Vagina (tissue), 2 donors: ENCODE measurements at places on chromosomes 3 and 15.
A peak's percentile ranks its signal among the peaks of the same experiment; 100 is the strongest.

- DNase-seq = no peak
These were observed 456.9 kb upstream of the UBE2E2 start for GRCh38 chr3:22746221-22746620.

DNA sequence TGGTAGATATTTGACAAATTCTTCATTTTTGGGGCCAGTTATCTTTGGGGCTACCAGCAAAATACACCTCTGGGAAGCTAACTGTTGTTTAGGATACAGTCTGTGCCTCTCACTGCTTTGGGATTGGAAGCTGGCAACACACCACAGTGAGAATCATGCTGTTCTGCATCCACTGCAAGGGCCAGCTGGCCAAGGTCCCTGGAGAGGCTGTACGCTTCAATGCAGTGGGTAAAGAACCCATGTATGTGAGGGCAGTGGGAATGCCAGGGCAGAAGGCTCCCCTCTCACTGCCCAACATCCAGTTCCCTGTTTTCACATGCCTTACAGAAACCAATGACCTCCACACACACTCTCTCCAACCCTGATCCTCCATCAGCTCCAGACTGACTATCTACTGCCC is 20.1 kb downstream of the ZDHHC3 start:
- no peak for DNase-seq

DNA sequence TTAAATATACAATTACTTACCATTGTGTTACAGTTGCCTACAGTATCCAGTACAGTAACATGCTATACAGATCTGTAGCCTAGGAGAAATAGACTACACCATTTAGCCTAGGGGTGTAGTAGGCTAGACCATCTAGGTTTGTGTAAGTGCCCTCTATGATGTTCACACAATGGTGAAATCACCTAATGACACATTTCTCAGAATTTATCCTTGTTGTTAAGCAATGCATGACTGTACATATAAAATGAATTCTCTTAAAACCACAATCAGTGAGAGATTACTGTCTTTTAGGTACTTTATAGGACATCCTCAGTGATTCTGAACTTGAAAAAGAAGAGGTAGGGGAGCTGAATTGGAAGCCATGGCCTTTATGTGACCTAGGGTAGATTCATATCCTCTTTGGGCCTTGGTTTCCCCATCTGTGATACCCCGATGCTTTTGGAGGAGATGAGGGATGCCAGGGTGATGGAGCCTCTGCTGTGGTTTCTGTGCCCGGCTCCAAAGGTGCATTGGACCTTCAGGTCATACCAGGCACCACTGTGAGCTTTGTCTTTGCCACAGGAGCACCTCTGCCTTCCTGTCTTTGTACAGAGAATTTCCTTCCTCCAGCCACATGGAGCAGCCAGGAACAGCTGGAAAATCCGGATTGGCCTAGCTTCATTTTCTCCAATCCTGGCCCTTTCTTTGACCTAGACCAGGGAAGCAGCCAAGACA is 51.9 kb upstream of the FLNB start:
- no peak for DNase-seq

GRCh38 chr3:5202222-5202621 is 14.7 kb downstream of the EDEM1 start:
- no peak for DNase-seq

DNA sequence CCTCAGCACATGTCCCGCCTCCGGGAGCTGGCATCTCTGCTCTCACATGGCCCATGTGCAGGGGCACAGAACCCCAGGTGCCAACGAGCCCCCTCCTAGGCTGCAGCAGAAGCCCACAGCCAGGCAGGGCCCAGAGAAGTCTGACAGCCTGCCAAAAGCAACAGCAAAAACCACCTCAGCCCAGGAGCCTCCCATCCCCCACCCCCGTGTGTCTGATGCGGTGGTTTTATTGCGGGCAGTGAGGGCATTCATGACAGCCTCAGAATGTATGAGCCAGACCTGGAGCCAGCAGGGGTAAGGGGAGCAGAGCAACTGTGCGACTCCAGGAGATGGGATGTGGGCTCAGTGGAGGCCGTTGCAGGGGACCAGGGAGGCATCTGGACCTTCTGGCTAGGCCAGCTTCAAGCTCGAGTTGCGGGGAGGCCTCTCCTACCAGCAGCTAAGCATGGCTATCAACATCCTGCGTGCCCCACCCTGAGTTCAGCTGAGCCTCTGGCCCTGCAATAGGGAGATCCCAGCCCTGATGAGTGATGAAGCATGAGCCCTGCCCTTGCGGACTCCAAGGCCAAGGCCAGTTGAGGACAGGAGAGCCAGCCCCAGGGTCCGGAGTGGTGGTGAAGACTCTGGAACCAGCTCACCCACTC is 52.5 kb downstream of the CYP11A1 start:
- no peak for DNase-seq

DNA sequence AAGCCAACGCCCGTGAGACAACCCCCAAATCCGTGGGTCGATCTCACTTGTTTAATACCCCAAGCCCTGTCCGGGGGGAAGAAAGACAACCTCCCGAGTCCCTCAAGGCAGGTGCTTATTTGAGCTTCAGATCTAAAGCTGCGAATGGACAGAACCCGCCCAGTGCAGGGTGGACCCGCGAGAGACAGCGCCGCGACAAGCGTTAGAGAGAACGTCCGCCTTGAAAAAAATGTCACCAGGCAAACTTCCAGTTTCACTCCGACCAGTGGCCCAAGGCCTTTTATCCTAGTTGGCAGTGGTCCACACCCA is 740 bp upstream of the OXSR1 start:
- DNase-seq = no peak

DNA sequence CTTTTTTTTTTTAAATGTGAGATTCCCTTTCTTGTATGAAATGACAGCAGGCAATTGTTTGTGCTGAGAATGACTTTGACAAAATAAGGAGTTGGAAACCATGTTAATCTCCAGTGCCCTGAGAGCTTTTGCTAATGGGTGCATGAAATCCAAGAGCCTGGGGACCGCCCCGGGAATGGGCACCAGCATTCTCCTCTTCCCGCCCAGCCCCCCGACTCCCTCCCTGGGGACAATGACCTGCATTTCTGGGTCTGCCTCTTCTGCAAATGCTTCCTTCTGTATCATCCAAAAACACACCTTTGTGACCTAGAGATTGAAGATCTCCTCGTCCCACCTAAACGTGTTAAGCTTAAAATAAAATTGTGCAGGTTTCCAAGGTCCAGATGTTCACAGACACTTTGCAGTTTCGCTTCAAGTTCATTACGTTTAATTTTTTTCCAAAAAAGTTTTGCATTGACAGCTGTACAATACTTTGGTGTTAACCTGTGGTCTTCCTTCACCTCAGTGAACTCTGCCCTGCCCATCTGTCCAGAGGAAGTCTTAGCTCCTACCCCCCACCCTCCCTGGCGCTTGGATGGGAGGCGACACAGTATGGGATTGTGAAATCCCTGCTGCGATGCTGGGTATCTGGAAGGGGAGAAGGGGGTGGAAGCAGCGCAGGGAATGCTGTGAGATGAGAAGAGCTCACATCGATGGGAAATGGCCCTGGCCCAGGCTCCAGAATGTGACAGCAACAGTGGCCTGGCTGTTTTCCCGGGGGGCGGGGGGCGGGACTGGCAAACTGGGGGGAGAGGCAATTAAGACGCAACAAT is 50.1 kb downstream of the TLE3 start:
- DNase-seq = no peak

DNA sequence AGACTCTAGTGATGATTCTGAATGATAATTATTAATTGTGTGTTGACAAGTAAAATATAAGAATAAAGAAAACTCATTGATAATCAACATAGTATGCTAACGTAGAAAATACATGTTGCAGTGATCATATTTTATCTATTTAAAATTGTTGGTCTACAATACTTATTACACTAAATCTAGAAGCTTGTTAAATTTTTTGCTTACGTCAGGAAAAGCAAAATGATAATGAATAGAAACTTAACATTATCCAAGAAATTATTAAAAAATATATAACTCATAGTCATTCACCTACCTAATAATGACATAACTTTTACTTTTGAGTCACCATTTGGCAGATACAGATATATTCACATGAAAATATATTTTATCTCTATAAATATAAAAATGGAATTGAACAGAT is 984.1 kb downstream of the PLOD2 start:
- DNase-seq = no peak

DNA sequence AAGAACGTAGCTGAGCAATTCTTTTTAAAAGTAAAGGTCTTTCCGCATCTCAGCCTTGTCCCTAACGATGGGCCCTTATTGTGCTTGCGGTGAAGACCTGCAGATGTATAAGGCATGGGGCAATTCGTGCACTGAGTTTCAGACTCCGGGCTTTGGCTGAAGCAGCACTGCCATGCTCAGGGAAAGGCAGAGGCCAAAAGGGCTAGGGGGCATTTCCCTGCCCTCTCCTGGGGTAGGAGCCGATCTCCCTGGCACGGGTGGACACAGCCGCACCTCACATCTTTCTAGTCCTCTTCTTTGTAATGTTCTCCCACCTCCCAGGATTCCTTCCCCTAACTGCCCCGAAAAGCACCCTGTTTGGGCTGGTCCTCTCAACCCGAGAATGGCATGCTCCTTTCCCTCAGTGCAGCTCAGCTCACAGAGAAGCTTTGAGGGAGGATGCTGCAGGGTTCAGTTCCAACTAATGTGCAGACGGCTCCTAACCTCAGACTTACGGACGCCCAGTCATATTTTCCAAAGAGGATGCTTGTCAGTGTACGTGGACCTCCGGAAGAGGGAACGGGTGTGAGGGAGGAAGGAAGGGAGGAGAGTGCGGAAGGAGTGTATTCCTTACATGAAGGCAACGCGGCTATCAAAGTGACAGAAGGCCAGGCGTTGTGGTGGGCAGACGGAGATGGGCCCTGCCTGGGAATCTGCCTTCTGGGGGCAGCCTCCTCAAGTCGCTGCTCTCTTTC is 61.2 kb downstream of the SYNM start:
- DNase-seq = peak; percentile 95

GRCh38 chr3:172274906-172275305 is 173.3 kb downstream of the GHSR start:
- DNase-seq = no peak

DNA sequence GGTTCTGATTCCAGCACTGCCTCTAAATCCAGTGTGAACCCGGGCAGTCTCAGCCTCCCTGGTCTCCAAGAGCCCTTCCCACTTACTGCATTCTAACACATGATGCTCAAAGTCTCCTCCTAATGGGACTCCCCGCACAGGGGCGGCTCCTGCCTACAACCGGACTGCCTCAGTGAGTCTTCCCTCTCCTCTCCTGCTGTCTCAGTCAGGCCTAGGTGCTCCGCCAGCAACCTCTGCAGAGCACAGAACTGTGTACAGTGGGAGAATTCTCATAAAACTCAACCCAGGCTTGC is 28.9 kb downstream of the TBC1D2B start:
- no peak for DNase-seq

DNA sequence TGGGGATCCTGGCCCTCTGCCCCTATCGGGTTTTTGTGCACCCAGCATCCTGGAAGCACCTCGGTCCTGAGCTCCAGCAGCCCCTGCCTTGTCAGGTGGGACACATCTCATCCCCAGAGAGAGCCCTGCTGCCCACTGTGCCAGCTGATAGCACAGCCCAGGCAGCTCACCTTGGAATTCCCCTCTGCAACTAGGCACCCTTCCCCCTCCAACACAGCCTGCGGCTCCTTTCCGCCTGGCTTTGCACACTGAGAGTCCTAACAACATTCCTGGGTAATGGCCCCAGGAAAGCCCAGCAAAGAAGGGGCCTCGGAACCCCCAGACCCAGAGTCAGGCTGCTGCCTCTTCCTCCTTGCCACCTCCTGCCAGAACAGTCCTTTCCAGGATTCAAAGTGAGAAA is 5.9 kb downstream of the HCN4 start:
- no peak for DNase-seq

DNA sequence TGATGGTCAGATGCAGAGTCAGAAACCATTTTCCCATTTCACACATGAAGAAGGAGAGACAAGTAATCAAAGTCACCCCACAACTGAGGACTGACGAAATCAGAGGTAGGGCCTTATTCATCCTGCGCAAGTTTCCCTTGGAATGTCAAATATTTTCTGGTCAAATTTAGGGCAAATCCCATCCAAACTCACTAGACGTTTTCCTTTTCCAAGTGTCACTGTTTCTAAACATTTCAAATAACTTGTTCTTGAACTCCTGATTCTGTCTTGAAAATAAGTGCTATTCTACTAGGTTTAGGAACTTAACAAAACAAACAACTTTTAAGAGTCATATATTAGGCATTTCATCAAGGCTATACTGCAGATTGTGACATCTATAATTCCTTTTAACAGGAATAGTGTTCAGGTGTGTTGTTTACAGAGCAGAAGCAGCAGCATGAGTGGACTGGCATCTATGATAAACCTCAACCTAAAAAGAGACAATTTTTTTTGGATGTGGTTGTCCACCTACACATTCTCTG is 40.7 kb downstream of the SUMF1 start:
- DNase-seq = no peak

DNA sequence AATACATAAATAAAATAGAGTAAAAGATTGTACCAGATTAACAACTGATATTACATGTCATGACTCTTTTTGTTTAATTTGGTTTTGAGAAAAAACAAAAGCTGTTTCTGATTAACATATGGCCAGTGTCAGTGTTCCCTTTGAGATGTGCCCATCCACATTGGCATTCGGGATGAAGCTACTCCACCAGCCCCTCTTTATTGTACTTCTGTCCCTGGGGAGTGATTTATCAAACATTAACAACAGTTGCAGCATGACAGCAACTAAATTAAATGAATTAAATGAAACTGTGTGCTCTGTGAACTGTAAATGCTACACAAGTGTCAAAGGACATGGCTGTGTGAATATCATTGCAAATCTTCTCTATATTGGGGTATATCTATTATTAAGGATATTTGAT is 25.9 kb upstream of the MTMR10 start:
- no peak for DNase-seq

DNA sequence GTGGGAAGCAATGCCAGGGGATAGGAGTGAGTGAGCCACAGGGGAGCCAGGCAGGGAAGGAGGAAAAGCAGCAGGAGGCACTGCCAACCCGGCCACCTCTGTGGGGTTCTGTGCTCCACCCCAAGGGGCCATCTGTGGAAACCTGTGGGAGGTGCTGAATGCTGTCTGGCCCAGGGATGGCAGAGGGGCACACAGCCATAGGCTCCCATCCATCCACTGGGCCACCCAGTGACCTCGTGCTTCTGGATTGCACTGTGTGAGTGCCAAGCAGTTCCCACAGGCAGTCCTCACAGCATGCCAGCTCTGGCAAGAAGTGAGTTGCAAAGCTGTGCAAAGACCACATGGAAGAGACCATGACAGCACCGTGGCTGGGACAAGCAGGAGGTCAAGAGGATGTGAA is 27.5 kb downstream of the DNAJB8 start:
- DNase-seq = no peak

DNA sequence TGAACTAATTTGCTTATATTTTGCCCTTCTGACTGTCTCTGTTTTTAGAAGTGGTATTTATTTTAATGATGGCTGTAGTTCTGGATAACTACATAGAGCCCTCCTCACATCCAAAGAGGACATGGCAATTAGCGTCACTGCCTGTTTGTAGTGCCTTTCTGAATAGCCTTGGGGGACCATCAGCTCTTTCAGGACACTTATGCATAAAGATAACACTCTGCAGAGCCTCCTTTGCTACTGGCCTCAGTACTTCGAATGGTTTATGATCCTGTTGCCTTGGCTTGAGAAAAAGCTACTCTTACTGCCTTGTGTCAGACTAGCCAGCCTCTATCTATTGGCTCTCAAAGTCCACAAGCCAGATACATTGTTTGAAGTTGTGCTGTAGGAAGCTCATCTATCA is 105.4 kb upstream of the SPRED1 start:
- no peak for DNase-seq

GRCh38 chr15:89628806-89629715 is 26.2 kb downstream of the KIF7 start:
- no peak for DNase-seq
